ENCODE measurements at places on chromosomes 12 and 14.

- H3K4me3 ChIP-seq = no peak overlapping the region
- no peaks in the 10 kb centered on the region for H3K36me3 ChIP-seq
- H3K4me1 ChIP-seq = no peaks in the 10 kb centered on the region
- no peak overlapping the region for H3K27ac ChIP-seq
These were observed 28.9 kb downstream of the ANO6 start for GRCh38 chr12:45244561-45245343.

- no peak for DNase-seq
- no peaks in the 10 kb centered on the region for H3K27me3 ChIP-seq
- no peak overlapping the region for H3K27ac ChIP-seq
- H3K36me3 ChIP-seq = no peaks in the 10 kb centered on the region
- H3K4me1 ChIP-seq = no peaks in the 10 kb centered on the region
- H3K4me3 ChIP-seq = no peak overlapping the region
These were observed 236.1 kb downstream of the GRIN2B start for GRCh38 chr12:13745111-13745860.

GRCh38 chr12:7060353-7060954 is at the start of gene C1S:
C1S (plus strand) TSS chr12:7060718; CDS start chr12:7061913, 1,195 bp downstream.
- H3K4me3 ChIP-seq = peak within 1 kb of the TSS; percentile 40
- peak within 1 kb of the TSS; percentile 90 for H3K27ac ChIP-seq
- H3K4me1 ChIP-seq = peaks cover 20% of the 10 kb centered on the region
- peak; percentile 98 for DNase-seq
- peaks cover 2% of the 10 kb centered on the region for H3K36me3 ChIP-seq

DNA sequence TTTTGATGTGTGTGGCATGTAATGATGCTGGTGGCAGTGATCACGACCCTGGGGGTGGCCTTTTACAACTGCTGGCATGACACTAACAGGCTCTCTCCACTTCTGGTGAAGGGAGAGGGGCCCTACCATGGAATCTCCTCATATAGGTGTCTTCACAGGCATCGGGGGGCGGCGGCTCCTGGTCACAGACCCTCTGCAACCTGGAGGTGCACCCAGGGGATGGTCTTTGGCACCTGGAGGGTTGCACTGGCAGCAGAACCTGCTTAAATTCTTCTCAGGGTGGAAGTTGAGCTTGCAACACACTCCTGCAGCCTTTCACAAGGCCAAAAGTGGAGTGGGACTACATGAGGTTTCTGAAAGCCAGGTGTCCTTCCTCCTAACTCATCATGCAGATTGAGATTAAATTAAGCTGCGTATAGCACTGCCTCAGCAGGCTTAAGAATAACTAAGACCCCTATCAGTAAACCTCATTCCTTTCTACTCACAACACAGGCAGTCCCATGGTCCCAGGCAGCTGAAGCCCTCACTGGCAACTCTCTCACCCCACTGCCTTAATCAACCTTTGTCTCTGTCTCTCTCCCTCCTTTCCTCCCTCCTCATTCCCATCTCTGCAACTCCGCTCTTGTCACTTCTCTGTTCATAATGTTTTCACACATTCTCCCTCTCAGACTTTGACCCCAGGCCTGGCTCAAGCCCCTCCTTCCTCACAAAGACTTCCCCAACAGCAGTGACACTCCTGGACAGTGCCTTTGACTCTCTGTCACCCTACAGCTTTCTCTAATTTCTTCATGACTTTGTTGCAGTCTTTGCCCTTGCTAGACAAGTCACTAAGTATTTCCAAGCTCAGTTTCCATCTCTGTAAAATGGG is 18.9 kb downstream of the NID2 start:
- no peak overlapping the region for H3K27ac ChIP-seq
- DNase-seq = no peak
- peaks cover 49% of the 10 kb centered on the region for H3K4me1 ChIP-seq
- H3K4me3 ChIP-seq = no peak overlapping the region

- no peaks in the 10 kb centered on the region for H3K4me1 ChIP-seq
- no peak overlapping the region for H3K27ac ChIP-seq
- no peak overlapping the region for H3K4me3 ChIP-seq
- DNase-seq = peak; percentile 94
- H3K36me3 ChIP-seq = no peaks in the 10 kb centered on the region
These were observed 43.5 kb downstream of the TMX1 start for GRCh38 chr14:51283402-51284085.

- peak overlapping the region; percentile 83 for H3K4me3 ChIP-seq
- peaks cover 27% of the 10 kb centered on the region for H3K4me1 ChIP-seq
- H3K27ac ChIP-seq = peak overlapping the region; percentile 79
- H3K36me3 ChIP-seq = peaks cover 21% of the 10 kb centered on the region
These were observed 880 bp downstream of the PNMA1 start for GRCh38 chr14:73713206-73713802.

GRCh38 chr14:76168531-76168930 is 16.8 kb downstream of the GPATCH2L start:
- no peak overlapping the region for H3K4me3 ChIP-seq
- no peaks in the 10 kb centered on the region for H3K4me1 ChIP-seq
- H3K36me3 ChIP-seq = peaks cover 31% of the 10 kb centered on the region
- H3K27ac ChIP-seq = no peak overlapping the region
- no peaks in the 10 kb centered on the region for H3K27me3 ChIP-seq
- DNase-seq = no peak

- no peaks in the 10 kb centered on the region for H3K27me3 ChIP-seq
- peaks cover 6% of the 10 kb centered on the region for H3K36me3 ChIP-seq
- peak; percentile 71 for DNase-seq
- H3K4me1 ChIP-seq = no peaks in the 10 kb centered on the region
- H3K27ac ChIP-seq = no peak overlapping the region
These were observed 41.7 kb downstream of the RIC8B start for GRCh38 chr12:106816231-106816630.

- no peak overlapping the region for H3K4me3 ChIP-seq
- H3K27me3 ChIP-seq = no peaks in the 10 kb centered on the region
- peak overlapping the region; percentile 42 for H3K27ac ChIP-seq
- H3K4me1 ChIP-seq = peaks cover 83% of the 10 kb centered on the region
These were observed 4.0 kb upstream of the CRIP2 start for GRCh38 chr14:105470350-105471296.

DNA sequence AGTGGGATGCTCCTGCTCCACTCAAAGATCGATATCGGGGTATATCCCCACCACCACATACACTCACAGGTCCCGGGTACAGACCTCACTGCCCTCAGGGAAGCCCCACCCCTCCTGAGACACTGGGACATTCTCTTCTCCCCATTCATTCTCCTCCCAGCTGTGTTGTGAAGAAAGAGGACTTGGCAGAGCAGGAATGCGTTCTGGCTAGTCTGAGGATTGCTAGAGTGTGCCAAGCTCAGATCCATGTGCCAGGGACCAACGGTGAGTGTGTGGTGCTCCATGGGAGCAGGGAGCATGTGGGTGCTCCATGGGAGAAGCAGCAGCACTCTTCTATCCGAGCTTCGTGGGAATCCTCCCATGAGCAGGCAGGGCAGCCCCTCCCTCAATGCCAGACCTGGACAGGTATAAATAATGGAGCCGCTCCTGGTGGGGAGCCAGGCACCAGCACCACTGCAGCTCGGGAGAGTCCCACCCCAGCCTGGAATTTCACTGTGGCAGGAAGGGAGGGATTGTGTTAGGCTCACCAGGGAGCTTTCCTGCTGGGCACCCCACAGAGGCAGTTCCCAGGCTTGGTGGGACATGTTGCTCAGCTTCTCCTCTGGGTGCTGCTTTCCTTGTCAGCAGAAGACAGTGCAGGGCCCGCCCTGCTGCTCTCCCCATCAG is 2.3 kb upstream of the KRT5 start:
- no peak for DNase-seq
- H3K27me3 ChIP-seq = no peaks in the 10 kb centered on the region
- peaks cover 54% of the 10 kb centered on the region for H3K4me1 ChIP-seq
- no peak overlapping the region for H3K27ac ChIP-seq
- H3K36me3 ChIP-seq = no peaks in the 10 kb centered on the region

GRCh38 chr12:112782943-112783342 is 8.6 kb upstream of the RPH3A start:
- H3K36me3 ChIP-seq = no peaks in the 10 kb centered on the region
- no peak for DNase-seq
- H3K27me3 ChIP-seq = no peaks in the 10 kb centered on the region
- no peak overlapping the region for H3K4me3 ChIP-seq

GRCh38 chr12:75954749-75955148 is 76.8 kb downstream of the PHLDA1 start:
- H3K4me3 ChIP-seq = no peak overlapping the region
- H3K4me1 ChIP-seq = peaks cover 4% of the 10 kb centered on the region
- no peak overlapping the region for H3K27ac ChIP-seq
- H3K27me3 ChIP-seq = no peaks in the 10 kb centered on the region

DNA sequence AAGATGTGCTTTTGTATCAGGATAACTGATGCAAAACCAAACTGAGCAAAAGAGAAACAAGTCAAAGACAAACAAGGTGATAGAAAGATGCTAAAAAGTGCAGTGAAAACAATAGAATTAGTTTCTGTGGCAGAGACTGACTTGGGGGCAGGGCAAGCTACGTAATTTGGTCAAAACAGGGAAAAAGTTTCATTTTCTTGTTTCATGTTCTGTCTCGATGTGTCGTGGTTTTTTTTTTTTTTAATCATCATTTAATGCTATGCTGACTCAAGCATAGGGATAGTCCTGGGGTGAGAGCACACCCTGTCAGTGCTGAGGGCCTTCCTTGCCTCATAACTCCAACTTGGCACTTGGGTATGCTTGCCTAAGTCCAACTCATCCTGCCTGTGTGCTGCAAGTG is 144.1 kb upstream of the PTPRQ start:
- H3K36me3 ChIP-seq = no peaks in the 10 kb centered on the region
- no peaks in the 10 kb centered on the region for H3K27me3 ChIP-seq
- H3K4me3 ChIP-seq = no peak overlapping the region
- no peaks in the 10 kb centered on the region for H3K4me1 ChIP-seq
- DNase-seq = no peak

- H3K27me3 ChIP-seq = no peaks in the 10 kb centered on the region
- DNase-seq = no peak
- H3K27ac ChIP-seq = no peak overlapping the region
- H3K36me3 ChIP-seq = peaks cover 43% of the 10 kb centered on the region
- no peak overlapping the region for H3K4me3 ChIP-seq
- peaks cover 15% of the 10 kb centered on the region for H3K4me1 ChIP-seq
These were observed 69.3 kb downstream of the RIN3 start for GRCh38 chr14:92582706-92583452.

GRCh38 chr12:122166422-122167349 is 7.3 kb downstream of the IL31 start:
- H3K4me3 ChIP-seq = no peak overlapping the region
- peaks cover 2% of the 10 kb centered on the region for H3K27me3 ChIP-seq
- no peak overlapping the region for H3K27ac ChIP-seq
- H3K4me1 ChIP-seq = no peaks in the 10 kb centered on the region
- H3K36me3 ChIP-seq = no peaks in the 10 kb centered on the region

DNA sequence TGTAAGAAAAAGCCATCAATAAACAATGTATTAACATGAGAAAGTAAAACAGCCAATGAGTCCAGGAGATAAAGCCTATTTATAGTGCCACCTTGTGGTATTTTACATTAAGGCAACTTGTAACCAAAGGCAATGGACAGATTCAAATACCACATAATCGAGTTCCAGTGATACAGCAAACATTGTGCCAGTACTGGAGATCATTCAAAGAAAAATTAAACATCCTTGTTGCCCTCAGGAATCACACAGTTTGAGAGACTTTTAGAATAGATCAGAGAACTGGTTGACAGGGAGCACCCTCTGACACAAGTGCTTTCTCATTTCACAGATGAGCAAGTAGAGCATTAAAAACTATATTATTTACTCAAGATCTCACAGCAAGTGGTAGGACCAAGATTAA is 98.1 kb downstream of the DDHD1 start:
- H3K36me3 ChIP-seq = no peaks in the 10 kb centered on the region
- no peaks in the 10 kb centered on the region for H3K27me3 ChIP-seq
- peak; percentile 80 for DNase-seq

- peaks cover 58% of the 10 kb centered on the region for H3K36me3 ChIP-seq
- H3K4me1 ChIP-seq = no peaks in the 10 kb centered on the region
- H3K27me3 ChIP-seq = no peaks in the 10 kb centered on the region
- H3K4me3 ChIP-seq = no peak overlapping the region
- no peak overlapping the region for H3K27ac ChIP-seq
These were observed 6.5 kb downstream of the C12orf43 start for GRCh38 chr12:121009741-121010140.

GRCh38 chr14:50573862-50574261 is 13.9 kb downstream of the ATL1 start:
- no peak overlapping the region for H3K27ac ChIP-seq
- H3K4me1 ChIP-seq = no peaks in the 10 kb centered on the region
- no peak overlapping the region for H3K4me3 ChIP-seq
- no peaks in the 10 kb centered on the region for H3K27me3 ChIP-seq

GRCh38 chr12:98485792-98486340 is 29.5 kb upstream of the TMPO start:
- no peaks in the 10 kb centered on the region for H3K27me3 ChIP-seq
- no peak overlapping the region for H3K4me3 ChIP-seq
- H3K36me3 ChIP-seq = no peaks in the 10 kb centered on the region
- no peak overlapping the region for H3K27ac ChIP-seq
- peaks cover 3% of the 10 kb centered on the region for H3K4me1 ChIP-seq

DNA sequence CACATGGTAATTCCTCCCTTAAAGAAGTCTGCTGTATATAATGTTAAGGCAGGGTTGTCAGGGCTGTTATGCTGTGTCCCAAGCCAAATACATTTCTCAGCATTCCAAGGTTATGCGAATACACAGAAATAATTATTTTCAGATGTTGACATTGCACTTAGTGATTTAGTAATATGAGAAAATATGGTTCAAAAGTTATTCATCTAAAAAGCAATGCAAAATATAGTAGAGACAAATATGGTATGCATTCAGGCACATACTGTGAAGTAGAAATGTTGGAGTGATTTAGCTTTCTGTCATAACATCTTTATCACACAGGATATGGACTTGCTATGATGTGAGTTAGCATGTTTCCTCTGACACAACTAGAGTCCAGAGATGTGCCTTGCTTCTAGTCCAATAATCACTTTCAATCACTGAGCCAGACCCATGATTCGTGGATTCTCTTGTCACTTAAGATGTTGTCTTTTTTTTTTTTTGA is 70.0 kb downstream of the PDE3A start:
- DNase-seq = peak; percentile 97
- H3K36me3 ChIP-seq = no peaks in the 10 kb centered on the region
- peak overlapping the region; percentile 89 for H3K27ac ChIP-seq
- H3K4me3 ChIP-seq = no peak overlapping the region

- no peaks in the 10 kb centered on the region for H3K36me3 ChIP-seq
- DNase-seq = no peak
- no peaks in the 10 kb centered on the region for H3K27me3 ChIP-seq
- no peak overlapping the region for H3K27ac ChIP-seq
These were observed 8.0 kb upstream of the ACTN1 start for GRCh38 chr14:68986926-68987652.

GRCh38 chr14:103517174-103517566 is 5.5 kb downstream of the CKB start:
- H3K27me3 ChIP-seq = peaks cover 16% of the 10 kb centered on the region
- peaks cover 57% of the 10 kb centered on the region for H3K4me1 ChIP-seq
- H3K27ac ChIP-seq = no peak overlapping the region
- peaks cover 11% of the 10 kb centered on the region for H3K36me3 ChIP-seq
- DNase-seq = no peak

GRCh38 chr14:105376521-105377440 is 21.6 kb upstream of the TEX22 start:
- H3K4me1 ChIP-seq = no peaks in the 10 kb centered on the region
- H3K27me3 ChIP-seq = no peaks in the 10 kb centered on the region
- peaks cover 20% of the 10 kb centered on the region for H3K36me3 ChIP-seq

- no peaks in the 10 kb centered on the region for H3K36me3 ChIP-seq
- H3K27ac ChIP-seq = no peak within 1 kb of the TSS
- no peak for DNase-seq
These were observed at the start of gene TAS2R42 for GRCh38 chr12:11186837-11187236. TAS2R42 (minus strand) TSS chr12:11186937; CDS start chr12:11186937, 0 bp downstream.

- H3K27me3 ChIP-seq = no peaks in the 10 kb centered on the region
- H3K4me3 ChIP-seq = no peak overlapping the region
- no peaks in the 10 kb centered on the region for H3K4me1 ChIP-seq
These were observed 19.1 kb downstream of the AMDHD1 start for GRCh38 chr12:95962222-95962621.

Measured in muscle of leg (tissue), 16 donors.